ENCODE measurements at places on chromosomes 2 and 18.

GRCh38 chr2:8572712-8573233, 109.1 kb upstream of the ID2 start:
- H3K27ac ChIP-seq: no peak overlapping the region
- H3K36me3 ChIP-seq: no peaks in the 10 kb centered on the region
- no peaks in the 10 kb centered on the region for H3K4me1 ChIP-seq
- H3K4me3 ChIP-seq: no peak overlapping the region

DNA sequence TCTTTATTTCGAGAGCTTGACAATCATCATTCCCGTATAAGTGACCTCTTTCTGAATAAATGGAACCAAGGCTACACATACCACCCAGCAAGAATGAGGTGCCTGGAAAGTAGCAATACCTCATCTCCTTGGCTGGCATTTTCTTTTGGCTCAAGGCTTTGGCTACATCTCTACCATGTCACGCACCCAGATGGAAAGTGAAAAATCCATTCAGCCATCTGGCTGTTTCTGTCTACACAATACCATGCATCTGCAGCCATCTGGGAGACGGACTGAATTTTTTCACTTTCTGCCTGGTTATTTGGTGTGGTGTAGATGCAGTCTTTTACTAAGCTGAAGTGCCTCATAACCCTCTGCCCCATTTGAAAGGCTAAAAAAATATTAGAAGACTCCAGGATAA, 566.9 kb downstream of the BCL11A start:
- DNase-seq: no peak
- H3K4me3 ChIP-seq: no peak overlapping the region
- H3K27me3 ChIP-seq: no peaks in the 10 kb centered on the region
- H3K36me3 ChIP-seq: no peaks in the 10 kb centered on the region
- H3K27ac ChIP-seq: no peak overlapping the region

GRCh38 chr2:105103481-105103880, 65.6 kb downstream of the MRPS9 start:
- H3K4me1 ChIP-seq: no peaks in the 10 kb centered on the region
- H3K36me3 ChIP-seq: no peaks in the 10 kb centered on the region
- no peak for DNase-seq
- no peak overlapping the region for H3K27ac ChIP-seq
- H3K4me3 ChIP-seq: no peak overlapping the region
- H3K27me3 ChIP-seq: no peaks in the 10 kb centered on the region

DNA sequence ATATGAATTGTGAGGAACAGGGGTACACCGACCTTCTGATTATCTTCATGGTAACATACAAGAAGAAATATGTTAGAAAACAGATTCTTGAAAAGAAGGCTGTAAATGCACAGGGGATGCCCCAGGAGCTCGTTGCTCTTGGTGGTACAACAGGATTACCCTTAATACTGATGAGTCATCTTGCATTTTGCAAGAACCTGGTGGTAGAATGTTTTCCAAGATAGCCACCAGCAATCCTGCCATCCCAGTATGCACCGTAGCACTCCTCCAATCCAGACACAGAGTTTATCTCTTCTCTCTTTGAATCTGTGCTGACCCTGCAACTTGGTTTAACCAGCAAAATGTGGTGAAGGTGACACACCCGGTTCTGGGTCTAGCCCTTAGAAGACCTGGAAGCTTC, 238.3 kb downstream of the EN1 start:
- H3K4me3 ChIP-seq: no peak overlapping the region
- H3K27me3 ChIP-seq: no peaks in the 10 kb centered on the region
- no peaks in the 10 kb centered on the region for H3K4me1 ChIP-seq
- DNase-seq: no peak

GRCh38 chr2:109285244-109285651, 156.2 kb downstream of the SH3RF3 start:
- no peak overlapping the region for H3K4me3 ChIP-seq
- H3K36me3 ChIP-seq: no peaks in the 10 kb centered on the region
- no peaks in the 10 kb centered on the region for H3K4me1 ChIP-seq
- no peak for DNase-seq

DNA sequence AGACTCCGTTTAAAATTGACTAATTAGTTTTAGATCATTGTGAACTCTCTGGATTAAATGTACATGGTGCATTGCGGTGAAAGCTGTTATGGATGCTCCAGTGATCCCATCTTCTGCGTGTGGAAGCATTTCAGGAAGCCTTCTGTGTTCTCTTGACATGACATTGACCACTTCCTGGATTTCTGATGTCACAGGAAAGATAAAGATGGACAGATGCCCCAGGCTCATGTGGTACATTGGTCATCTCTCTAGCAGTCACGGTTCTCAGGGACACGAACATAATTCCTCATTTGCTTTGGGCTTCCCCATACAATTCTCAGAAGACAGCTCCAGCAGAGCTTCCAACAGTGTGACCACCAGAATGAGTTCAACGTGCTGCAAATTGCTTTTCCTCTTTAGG, 26.9 kb downstream of the AGAP1 start:
- no peaks in the 10 kb centered on the region for H3K36me3 ChIP-seq
- no peaks in the 10 kb centered on the region for H3K27me3 ChIP-seq
- no peak overlapping the region for H3K27ac ChIP-seq
- no peak for DNase-seq
- H3K4me3 ChIP-seq: no peak overlapping the region
- no peaks in the 10 kb centered on the region for H3K4me1 ChIP-seq

DNA sequence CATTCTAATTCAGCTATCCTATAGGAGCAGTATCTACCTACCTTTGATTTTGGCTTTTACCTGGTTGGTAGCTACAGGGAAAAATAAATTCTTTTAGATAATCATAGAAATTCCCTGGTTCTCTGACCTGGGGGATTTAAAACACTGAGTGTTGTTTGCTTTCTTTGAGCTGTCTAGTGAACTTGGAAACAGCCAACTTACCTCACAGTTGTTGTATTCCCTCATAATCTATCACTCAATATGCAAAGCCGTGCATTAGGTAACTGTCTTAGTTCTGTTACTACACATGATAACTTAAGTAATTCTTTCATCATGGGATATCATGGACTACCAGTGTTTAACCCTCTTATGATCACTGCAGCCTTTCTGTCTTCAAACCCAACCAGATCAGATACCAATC, 127.8 kb downstream of the TTC27 start:
- H3K36me3 ChIP-seq: no peaks in the 10 kb centered on the region
- no peaks in the 10 kb centered on the region for H3K27me3 ChIP-seq
- no peaks in the 10 kb centered on the region for H3K4me1 ChIP-seq

- no peak overlapping the region for H3K27ac ChIP-seq
- H3K4me3 ChIP-seq: no peak overlapping the region
- H3K4me1 ChIP-seq: no peaks in the 10 kb centered on the region
- no peaks in the 10 kb centered on the region for H3K36me3 ChIP-seq
These were observed 63.4 kb downstream of the LCLAT1 start for GRCh38 chr2:30510409-30510808.

- no peak overlapping the region for H3K4me3 ChIP-seq
- no peak overlapping the region for H3K27ac ChIP-seq
- H3K27me3 ChIP-seq: peaks cover 39% of the 10 kb centered on the region
- H3K36me3 ChIP-seq: no peaks in the 10 kb centered on the region
These were observed 4.6 kb downstream of the EN1 start for GRCh38 chr2:118842661-118843482.

- no peak for DNase-seq
- no peaks in the 10 kb centered on the region for H3K36me3 ChIP-seq
- no peak overlapping the region for H3K4me3 ChIP-seq
- no peak overlapping the region for H3K27ac ChIP-seq
These were observed 15.4 kb downstream of the EVA1A start for GRCh38 chr2:75545387-75545786.

GRCh38 chr18:53657257-53657656, 567.2 kb downstream of the MBD2 start:
- H3K27ac ChIP-seq: no peak overlapping the region
- H3K4me1 ChIP-seq: no peaks in the 10 kb centered on the region
- no peaks in the 10 kb centered on the region for H3K27me3 ChIP-seq
- H3K36me3 ChIP-seq: no peaks in the 10 kb centered on the region
- no peak for DNase-seq

DNA sequence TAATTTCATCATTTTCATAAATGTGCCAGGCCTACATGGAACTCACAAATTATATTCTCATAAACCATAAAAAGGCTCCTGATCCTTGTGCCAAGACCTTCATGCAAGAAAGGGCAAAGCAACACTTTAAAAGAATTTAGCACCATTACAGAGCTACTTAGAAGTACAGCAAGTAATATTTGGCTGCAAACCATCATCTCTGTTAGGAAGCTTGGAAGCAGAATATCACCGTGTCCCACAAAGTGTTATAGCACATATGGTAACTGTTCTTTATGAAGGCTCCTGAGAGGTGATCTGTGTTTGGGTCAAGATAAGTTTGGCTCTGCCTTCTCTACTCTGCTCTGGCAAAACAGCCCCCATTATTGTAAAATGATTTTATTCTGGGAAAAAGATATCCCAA, 59.7 kb upstream of the KCNJ3 start:
- H3K27ac ChIP-seq: no peak overlapping the region
- H3K27me3 ChIP-seq: no peaks in the 10 kb centered on the region
- no peaks in the 10 kb centered on the region for H3K4me1 ChIP-seq
- DNase-seq: no peak
- no peak overlapping the region for H3K4me3 ChIP-seq

- H3K27me3 ChIP-seq: no peaks in the 10 kb centered on the region
- no peak overlapping the region for H3K27ac ChIP-seq
- no peak for DNase-seq
- H3K4me3 ChIP-seq: no peak overlapping the region
These were observed 131.6 kb downstream of the NXPH2 start for GRCh38 chr2:138648606-138649005.

- no peaks in the 10 kb centered on the region for H3K36me3 ChIP-seq
- no peak overlapping the region for H3K4me3 ChIP-seq
- H3K27me3 ChIP-seq: no peaks in the 10 kb centered on the region
These were observed 136.8 kb downstream of the CAMKMT start for GRCh38 chr2:44498551-44498950.

- H3K27ac ChIP-seq: no peak overlapping the region
- DNase-seq: no peak
- H3K27me3 ChIP-seq: no peaks in the 10 kb centered on the region
- no peaks in the 10 kb centered on the region for H3K36me3 ChIP-seq
- no peaks in the 10 kb centered on the region for H3K4me1 ChIP-seq
- H3K4me3 ChIP-seq: no peak overlapping the region
These were observed 42.9 kb downstream of the COA5 start for GRCh38 chr2:98565286-98565860.

DNA sequence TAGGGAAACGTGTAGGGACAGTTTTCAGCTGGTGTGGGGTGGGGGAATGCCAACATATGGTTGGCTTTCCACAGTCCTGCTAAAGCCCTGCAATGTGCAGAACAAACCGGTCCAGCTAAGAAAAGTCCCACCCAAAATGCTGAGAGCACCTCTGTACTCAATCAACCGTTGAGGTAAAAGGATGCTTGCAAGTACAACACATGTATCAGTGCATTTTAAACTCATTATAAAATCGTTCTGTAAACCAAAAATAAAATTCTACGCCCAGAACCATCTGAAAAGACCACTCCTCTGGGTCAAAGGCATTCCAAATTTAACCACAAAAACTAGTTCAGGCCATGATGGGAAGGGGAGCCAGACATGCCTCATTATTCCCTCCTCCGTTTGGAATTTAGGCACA, 2.0 kb upstream of the TYMS start:
- H3K4me1 ChIP-seq: no peaks in the 10 kb centered on the region
- H3K36me3 ChIP-seq: no peaks in the 10 kb centered on the region
- no peak overlapping the region for H3K27ac ChIP-seq
- no peak overlapping the region for H3K4me3 ChIP-seq
- no peak for DNase-seq

- no peak overlapping the region for H3K27ac ChIP-seq
- no peaks in the 10 kb centered on the region for H3K36me3 ChIP-seq
- H3K27me3 ChIP-seq: no peaks in the 10 kb centered on the region
- no peak overlapping the region for H3K4me3 ChIP-seq
- H3K4me1 ChIP-seq: no peaks in the 10 kb centered on the region
These were observed 12.6 kb upstream of the GULP1 start for GRCh38 chr2:188279093-188279445.

DNA sequence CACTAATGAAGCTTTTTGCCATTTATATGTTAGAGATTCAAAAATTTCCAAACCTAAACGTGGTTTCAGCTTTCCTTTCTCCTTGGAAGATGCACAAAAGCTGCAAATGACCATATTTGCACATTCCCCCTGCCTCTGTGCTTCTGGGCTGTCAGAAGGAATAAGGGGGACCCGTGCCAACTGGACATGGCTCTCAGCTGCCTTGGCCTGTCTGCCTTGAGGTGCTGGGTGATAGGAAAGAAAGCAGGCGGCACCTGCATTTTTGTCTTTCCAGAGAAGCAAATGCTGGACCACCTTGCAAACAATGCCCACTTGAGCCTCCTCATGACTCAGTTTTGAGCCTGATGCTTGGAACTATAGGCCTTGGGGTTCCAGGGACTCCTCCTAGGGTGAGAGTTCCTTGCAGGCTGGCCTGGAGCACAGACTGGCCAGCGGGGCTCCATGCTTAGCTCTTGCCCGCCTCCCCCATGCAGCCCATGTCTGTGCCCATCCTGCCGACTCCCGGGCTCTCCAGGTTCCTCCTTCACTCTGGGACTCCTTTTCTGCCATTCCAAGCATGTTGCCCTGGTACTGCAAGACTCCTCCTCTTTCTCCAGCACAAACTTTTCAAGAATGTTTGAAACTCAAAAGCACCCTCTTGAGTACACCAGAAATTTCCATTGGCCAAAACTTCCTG, 109.0 kb upstream of the EPAS1 start:
- H3K27ac ChIP-seq: no peak overlapping the region
- no peaks in the 10 kb centered on the region for H3K4me1 ChIP-seq
- no peaks in the 10 kb centered on the region for H3K36me3 ChIP-seq
- no peak for DNase-seq
- H3K4me3 ChIP-seq: no peak overlapping the region

DNA sequence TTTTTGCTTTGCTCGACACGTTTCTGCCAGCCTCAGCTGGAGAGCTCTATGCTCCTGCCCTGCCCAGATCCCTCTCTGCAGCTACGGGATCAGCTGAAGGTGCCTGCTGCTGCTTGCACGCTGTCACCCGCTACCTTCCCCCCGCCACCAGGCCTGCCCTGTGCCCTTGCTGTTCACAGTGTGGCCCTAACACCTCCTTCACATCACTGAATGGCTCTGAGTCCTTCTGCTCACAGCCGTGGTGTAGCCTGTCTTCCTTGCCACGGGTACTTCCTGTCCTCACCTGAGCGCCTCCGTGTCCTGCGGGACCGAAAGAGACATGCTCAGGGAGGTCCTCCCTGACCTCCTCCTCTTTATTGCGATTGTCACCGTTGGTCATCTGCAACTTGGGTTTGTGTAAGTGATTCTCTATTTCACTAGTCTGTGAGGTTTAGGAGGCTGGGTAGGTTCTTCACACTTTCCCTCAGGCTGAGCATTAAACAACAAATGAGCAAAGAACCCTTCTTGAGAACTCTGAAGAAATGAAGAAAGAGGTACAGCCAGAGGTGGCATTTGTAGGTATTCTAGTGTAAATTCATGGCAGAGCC, 127.5 kb downstream of the NCK2 start:
- no peaks in the 10 kb centered on the region for H3K36me3 ChIP-seq
- no peaks in the 10 kb centered on the region for H3K27me3 ChIP-seq
- DNase-seq: no peak
- no peak overlapping the region for H3K27ac ChIP-seq

Data from right lobe of liver (tissue), 6 donors.